ENCODE measurements at places on chromosomes 1 and 21.

- peak; percentile 79 for DNase-seq
These were observed 46.7 kb upstream of the PCBP3 start for GRCh38 chr21:45596704-45597318.

DNA sequence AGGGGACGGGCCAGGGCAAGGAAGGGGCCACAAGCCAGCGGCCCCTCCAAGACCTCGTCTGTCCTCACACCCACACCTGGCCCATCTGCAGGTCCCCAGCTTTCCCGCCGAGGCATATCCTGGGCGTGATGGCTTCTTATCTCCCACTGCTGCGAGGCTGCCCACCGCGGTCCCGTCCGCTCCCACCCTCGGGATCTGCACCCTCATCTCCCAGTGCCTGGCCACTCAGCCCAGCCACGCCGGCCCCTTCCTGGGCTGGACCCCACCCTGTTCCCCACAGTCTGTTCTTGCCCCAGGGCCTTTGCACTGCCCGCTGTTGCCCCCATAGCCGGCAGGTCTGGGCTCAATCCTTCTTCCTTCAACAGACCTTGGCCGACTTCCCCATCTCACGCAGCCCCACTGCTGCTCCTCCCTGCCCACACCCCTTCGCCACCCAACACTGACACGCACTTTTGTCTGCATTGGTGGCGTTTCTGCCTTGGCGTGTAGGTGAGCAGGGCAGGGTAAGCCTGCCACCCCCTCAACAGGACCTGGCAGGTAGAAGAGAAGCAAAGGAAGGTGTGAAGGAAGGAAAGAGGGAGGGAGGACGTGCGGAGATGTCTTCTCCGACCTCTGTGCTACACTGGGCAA lies 4.4 kb upstream of the TTC34 start:
- DNase-seq, result no peak

GRCh38 chr1:24795236-24795635 lies 50.0 kb downstream of the CLIC4 start:
- no peak for DNase-seq

DNA sequence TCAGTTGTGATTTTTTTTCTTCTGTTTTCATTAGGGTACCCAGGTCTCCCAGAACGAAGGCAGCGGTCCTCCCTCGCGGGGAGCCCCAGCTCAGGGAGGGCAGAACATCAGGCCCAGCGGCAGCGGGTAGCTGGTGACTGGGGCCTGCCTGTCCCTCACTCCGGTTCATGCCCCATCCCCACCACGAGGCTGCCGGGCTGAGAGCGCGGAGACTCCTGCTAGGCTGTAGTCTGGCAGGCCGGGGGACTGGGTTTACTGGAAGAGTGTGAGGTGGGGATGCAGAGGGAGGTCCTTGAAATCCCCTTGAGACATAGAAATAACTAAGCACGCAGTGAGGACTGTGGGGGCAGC lies 10.5 kb downstream of the BRINP2 start:
- DNase-seq, result no peak

GRCh38 chr1:158998781-158999161 lies 10.9 kb upstream of the IFI16 start:
- peak; percentile 32 for DNase-seq

DNA sequence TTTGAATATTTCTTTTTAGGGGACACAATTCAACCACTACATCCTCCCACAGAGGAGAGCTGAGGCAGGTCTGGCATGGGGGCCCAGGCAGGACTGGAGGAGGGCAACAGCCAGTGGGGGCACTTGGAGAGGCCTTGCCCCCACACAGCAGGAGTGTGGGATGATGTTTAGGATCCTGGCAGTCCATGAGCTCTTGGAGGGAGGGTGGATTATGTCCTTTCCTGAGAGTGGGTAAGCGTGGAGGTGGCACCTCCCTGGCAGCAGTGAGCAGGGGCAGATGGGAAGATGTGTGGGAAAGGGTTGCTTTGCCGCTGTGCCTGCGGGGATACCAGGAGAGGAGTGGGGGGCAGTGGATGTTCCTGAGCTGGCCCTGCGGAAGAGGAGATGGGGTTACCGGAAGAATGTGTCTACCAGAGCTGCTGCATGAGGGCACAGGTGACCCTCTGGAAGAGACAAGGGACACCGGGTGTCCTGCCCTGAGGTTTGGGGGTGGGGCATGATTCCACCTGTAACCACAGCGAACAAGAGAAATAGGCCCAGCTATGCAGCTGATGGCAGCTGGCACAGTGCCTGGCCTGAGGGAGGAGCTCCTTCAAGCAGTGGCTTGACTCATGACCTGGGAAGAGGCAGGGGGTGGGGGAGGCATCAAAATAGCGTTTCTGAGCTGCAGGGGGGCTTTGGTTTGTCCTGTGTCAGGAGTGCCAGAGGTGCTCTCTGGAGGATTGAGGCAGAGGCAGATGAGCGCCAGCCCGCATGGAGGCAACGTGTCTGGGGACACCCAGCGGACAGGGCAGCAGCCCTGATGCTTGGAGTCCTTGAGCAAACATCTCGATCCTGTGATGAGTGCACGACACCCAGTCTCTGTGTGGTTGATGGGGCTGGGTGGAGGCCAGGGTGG lies 123.9 kb upstream of the TMPRSS2 start:
- no peak for DNase-seq

DNA sequence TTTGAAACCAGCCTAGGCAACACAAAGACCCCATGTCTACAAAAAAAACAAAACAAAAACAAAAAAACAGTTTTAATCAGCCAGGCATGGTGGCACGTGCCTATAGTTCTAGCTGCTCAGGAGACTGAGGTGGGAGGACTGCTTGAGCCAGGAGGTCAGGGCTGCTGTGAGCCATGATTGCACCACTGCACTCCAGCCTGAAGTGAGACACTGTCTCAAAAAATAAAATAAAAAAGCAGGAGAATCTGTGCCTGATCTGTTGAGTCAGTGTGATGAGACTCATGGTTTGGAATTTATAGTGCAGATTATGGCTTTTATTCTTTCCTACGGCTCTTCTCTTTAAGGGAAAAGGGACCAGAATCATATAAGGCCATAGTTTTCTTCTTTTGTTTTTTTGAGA lies 16.5 kb downstream of the TRIT1 start:
- DNase-seq, result no peak

- no peak for DNase-seq
These were observed 294.9 kb downstream of the LRRIQ3 start for GRCh38 chr1:73903092-73903491.

DNA sequence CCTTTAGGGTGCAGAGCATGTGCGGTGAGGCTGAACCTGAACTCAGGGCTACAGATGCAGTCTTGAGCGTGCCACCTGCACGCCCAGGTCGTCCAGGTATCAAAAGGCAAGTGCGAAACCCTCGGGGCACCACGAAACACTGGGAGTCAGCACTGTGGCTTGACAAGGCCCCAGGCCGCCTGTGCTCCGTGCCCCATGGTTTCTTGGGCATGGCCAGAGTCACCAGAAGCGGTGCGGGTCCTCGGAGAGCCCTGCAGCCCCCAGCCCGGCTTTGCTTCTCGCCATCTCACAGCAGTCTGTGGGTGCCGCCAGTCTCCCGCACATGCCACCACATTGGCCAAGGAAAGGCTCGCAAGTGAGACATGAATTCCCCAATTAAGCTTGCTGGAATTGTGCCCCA lies 117.3 kb downstream of the PGBD5 start:
- no peak for DNase-seq

DNA sequence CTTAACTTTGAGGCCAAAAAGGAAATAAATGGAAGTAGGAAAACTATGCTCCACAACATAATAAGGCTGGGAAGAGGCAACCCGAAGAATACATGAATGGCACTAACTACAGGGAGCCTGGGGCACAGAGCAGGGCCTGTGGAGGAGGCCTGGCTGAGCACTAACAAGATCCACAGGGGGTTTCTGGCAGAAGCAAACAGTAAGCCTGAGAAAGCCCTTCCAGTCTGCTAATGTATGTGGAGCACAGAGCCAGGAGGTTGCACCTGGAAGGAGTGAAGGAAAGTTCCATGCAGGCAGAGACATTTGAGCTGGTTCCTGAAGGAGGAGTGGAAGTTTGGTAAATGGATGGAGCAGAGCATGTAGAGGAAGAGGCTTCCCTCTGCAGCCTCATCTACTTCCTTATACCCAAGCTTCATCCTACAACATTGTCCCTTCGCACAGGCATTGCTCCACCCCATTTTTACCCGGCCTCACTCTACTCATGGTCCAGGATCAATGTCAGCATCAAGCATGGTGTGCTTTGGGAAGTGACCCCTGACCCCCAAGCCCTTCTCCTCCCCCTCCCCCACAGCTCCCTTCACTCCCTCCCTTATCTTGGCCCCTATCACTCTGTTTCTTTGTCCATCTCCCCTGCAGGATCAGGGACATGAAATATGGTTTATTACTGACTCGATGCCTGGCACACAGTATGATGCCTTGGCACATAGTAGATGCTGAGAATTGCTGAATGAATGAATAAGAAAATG lies 23.3 kb downstream of the SHISA4 start:
- DNase-seq, result no peak

DNA sequence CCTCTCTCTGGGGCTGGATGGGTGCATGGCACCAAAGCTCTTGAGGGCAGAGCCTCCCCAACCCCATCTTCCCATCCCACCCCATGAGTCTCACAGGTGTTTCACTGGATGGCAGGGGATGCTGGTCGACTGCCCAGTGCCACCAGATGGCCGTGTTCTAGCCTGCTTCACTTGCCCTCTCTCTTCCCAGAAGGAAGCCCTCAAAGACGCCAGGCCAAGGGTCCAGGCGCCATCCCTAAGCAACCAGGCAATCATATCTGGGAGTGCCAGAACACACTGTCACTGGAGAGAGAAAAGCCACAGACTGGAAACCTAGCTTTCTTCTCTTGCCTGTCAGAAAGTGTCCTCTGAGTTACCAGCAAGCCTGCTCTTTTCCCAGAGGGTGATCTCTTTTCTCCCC lies 26.7 kb downstream of the PIGM start:
- no peak for DNase-seq

DNA sequence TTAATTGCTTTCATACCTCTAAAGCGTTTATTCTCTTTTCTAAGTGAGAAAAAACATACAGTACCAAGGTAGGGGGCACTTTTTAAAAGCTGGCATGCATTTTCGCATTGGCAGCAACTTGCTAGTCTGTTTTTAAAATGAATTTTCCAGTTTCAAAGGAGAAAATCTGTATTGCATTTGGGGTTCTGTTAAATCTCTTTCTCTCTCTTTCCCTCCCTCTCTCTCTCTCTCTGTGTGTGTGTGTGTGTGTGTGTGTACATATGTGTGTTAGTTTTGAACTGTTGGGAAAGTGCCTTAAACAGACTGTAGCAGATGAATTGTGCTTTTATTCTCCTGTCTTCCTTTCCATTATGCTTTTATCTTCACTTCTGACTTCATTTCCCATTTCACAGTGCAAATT lies 7.3 kb downstream of the NIBAN1 start:
- no peak for DNase-seq

- peak; percentile 40 for DNase-seq
These were observed 30.0 kb downstream of the LRRC3 start for GRCh38 chr21:44485254-44485793.

GRCh38 chr1:201693890-201694607 lies 134.9 kb upstream of the IPO9 start:
- DNase-seq, result no peak

DNA sequence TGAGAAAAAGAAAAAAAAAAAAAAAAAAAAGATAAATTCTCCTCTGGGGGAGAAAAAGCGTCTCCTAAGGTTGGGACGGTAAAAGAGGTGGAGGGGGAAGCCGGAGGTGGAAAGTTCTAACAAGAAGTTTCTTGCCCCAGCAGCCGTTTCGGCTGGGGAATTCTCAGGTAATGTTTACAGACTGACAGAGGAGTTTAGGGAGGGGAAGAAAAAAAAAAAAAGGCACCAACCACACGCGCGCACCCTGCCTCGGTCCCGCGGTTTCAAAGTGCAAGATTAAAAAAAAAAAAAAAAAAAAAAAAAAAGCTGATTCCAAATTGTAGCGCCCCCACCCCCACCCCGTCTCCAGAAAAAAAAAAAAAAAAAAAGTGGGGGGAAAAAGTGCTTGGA lies 504 bp downstream of the DHRS3 start:
- DNase-seq, result peak; percentile 33

DNA sequence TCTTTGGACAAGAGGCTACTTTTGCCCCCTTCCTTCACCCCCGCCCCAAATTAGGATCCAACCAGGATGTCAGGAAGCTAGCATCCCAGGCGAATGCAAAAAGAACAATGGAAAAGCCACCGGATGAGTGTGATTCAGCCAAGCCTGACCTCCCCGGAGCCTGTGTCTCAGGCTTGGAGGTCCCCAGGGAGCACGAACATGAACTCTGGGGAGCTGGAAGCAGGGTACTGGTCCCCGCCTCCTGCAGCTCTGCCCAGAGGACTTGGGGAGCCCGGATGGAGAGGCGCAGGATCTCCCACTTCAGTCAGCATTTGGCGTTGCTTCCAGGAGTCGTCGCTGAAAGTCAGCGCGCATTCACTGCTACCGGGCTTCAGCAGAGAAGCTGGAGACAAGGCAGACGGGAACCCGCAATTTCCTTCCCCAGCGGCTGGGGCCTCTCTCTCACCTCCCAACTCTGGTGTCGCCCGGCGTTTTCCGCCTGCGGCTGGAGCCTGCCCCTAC lies 1.8 kb upstream of the TBX15 start:
- DNase-seq, result no peak

- DNase-seq, result no peak
These were observed 882.0 kb downstream of the LTN1 start for GRCh38 chr21:28110716-28111115.

GRCh38 chr1:42955311-42956063 lies 3.2 kb downstream of the SLC2A1 start:
- DNase-seq, result no peak

DNA sequence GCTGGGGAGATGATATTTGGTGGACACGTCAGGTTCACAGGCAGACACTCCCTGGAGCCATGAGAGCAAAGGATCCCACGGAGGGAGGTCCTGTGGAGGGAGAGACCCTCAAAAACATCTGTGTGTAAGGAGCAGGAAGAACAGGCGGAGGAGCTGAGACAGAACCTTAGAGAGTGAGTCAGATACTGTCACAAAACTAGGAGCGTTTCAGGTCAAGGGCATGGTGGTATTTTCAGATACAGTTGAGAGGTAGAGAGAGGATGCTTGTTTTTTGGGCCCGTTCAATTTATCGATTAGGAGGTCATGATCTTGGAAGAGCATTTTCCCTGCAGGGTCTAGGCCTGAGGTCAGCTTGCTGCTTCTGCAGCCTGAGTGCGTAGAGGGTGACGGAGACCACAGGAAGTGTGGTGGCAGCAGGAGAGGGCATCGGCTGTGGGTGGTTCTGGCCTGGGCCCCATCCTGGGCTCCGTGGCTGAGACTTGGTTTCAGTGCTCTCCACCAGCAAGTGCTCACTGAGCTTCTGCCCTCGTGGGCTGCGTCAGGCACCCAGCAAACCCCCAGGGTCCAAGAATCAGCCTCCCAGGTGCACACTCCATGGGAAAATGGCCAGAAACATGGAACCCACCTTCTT lies 39.9 kb downstream of the SPSB1 start:
- DNase-seq, result no peak

DNA sequence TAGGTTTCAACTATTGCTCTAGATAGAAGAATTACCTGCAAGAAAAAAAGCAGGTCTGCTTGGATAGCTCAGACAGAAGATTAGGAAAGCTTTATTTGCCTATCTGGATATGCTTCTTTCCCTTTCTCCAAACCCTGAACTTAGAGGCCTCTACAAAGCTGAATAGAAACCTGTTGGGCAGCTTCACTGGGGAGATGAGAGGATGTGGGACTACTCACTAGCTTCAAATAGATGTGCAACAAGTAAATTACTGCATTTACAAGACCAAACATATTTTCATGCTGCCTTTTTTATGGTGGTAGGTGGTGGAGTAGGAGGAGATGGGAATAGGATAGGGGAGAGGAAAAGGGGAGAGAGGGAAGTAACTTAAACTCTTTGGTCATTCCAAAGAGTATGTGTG lies 6.4 kb downstream of the CLCA2 start:
- DNase-seq, result no peak

- DNase-seq, result no peak
These were observed 142.1 kb downstream of the DHRS3 start for GRCh38 chr1:12475947-12476346.
